ENCODE measurements at places on chromosomes 5 and 9.
A peak's percentile ranks its signal among the peaks of the same experiment; 100 is the strongest.

DNA sequence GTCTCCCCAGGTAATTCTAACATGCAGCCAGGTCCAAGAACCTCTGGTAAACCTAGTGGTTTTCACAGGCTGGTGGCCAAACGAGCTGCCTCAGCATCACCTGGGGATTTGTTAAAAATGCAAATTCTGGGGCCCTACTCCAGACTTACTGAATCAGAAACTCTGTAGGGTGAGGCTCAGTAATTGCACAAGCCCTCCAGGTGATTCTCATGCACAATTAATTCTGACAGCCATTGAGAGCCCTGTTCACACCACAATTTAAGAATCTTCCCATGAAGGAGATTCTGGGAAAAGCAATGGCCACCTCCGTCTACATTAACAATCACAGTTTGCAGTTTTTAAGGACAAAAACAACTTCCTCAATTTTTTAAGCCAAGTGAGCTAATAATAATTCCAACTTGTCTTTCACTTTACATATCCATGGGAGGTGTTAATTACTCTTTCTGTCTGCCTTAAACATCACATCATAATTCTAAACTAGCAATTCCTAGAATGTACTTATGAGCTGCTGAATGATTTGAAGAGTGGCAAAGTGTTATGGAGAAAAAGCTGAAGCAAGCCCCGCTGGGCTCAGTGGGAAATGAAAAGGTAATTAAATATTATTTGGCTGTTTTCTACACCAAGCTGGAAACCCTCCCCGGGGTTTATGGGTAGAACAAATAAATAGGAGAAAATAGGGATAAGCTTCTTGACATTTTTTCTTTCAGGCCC lies 70.0 kb downstream of the GLDC start:
- no peak for DNase-seq

DNA sequence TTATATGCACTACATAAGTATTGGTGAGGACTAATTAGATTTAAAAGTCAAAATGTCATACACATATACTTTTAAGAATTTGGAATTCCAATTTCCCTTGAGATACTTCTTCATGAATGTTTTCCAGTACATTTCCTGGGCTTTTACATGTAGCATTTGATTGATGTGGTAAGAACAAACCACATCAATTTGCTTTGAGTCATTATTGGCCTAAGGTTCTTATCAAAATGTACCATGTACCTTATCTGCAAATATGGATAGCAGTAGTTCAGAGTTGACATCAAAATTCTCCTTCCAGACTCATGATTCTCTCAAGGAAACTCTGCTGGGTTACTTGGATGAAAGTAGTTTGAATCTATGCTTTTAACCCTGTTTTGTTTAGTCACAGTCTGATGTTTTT lies 2.5 kb downstream of the CAST start:
- DNase-seq, result no peak

- no peak for DNase-seq
These were observed 121.1 kb upstream of the IL12B start for GRCh38 chr5:159451197-159452052.

- no peak for DNase-seq
These were observed 2.2 kb upstream of the GZMK start for GRCh38 chr5:55021821-55022220.

- DNase-seq, result no peak
These were observed 9.6 kb downstream of the LHX6 start for GRCh38 chr9:122218935-122219855.

DNA sequence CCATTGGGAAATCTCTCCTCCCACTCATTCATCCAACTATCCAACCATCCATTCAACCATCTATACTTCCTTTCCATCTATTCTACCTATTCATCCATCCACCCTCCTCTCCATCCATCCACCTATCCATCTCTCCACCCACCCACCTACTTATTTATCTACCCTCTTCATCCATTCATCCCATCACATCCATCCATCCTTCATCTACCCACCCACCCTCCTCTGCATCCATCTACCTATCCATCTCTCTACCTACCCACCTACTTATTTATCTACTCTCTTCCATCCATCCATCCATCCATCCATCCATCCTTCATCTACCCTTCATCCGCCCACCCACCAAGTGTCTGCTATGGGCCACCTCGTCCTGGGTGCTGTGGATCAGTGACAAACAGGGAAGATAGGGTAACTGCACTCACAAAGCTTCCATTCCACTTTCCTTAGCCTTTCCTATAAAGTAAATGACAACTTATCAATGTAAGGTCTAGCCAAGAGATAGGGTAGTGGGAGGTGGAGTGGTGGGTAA lies 96.8 kb upstream of the PANK3 start:
- DNase-seq, result no peak

- no peak for DNase-seq
These were observed 69.9 kb downstream of the SEMA6A start for GRCh38 chr5:116504593-116505166.

DNA sequence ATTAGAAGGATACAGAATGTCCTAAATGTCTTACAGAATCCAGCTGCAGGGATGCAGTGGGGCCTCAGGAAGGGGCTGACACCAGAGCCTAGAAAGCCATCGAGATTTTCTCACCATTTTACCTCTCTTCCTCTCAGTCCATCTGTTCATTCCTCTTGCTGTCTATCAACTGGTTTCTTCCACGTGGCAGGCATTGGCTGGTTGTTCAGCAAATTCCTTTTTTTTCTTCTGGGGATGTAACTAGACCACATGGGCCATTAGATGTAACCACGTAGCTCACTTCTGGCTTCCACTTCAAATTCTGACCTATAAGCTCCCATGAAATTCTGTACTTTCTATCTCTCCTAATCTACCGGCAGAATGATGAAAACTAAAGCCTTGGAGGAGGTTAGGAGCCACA lies 93.6 kb upstream of the MTAP start:
- DNase-seq, result no peak

DNA sequence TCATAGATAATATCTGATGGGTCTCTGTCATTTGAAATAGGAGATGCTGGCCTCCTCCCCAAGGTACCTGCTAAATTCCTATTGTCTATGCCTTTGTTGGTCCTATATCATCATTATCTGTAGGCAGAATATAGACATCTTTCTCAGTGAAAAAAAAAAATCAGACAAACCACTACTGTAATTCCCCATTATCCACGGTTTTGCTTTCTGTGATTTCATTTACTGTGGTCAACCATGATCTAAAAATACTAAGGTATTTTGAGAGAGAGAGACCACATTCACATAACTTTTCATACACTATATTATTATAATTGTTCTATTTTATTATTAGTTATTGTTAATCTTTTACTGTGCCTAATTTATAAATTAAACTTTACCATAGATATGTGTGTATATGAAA lies 122.5 kb downstream of the INVS start:
- DNase-seq, result no peak

GRCh38 chr5:8059337-8059736 lies 190.4 kb downstream of the MTRR start:
- DNase-seq, result no peak

- DNase-seq, result no peak
These were observed 9.7 kb upstream of the MSMP start for GRCh38 chr9:35763803-35764202.

DNA sequence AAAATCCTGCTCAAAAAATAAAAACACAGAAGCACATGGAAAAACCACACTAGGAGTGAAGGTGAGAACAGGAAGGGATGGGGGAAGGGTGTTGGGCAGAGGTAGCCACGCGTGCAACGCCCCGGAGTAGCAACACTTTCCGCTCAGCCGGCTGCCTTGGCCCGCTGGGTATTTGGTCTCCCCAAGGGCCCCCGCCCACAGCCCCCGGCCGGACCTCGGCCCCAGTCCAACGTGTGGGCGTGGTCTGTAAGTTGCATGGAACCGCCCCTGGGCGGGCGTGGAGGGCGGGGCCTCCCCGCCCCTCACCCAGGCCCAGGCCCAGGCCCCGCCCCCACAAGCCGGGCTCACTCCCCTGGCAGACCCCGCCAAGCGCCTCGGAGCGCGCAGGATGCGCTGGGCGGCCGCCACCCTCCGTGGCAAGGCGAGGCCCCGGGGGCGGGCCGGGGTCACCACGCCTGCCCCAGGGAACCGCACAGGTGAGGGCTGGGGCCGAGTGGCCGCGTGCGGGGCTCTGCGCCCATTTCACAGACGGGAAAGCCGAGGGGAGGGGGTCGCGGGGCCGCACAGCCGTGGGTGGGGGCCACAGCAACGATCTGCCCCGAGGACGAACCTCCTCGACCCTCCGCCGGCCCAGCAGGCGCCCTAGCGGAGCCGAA lies at the start of gene SUSD3:
Gene SUSD3, plus strand, starts transcription at position 347 of the 656 bp plus-strand sequence. Its CDS starts 42 bp downstream, at position 389.
- peak; percentile 79 for DNase-seq

GRCh38 chr5:31688515-31689092 lies 49.7 kb downstream of the PDZD2 start:
- DNase-seq, result no peak

DNA sequence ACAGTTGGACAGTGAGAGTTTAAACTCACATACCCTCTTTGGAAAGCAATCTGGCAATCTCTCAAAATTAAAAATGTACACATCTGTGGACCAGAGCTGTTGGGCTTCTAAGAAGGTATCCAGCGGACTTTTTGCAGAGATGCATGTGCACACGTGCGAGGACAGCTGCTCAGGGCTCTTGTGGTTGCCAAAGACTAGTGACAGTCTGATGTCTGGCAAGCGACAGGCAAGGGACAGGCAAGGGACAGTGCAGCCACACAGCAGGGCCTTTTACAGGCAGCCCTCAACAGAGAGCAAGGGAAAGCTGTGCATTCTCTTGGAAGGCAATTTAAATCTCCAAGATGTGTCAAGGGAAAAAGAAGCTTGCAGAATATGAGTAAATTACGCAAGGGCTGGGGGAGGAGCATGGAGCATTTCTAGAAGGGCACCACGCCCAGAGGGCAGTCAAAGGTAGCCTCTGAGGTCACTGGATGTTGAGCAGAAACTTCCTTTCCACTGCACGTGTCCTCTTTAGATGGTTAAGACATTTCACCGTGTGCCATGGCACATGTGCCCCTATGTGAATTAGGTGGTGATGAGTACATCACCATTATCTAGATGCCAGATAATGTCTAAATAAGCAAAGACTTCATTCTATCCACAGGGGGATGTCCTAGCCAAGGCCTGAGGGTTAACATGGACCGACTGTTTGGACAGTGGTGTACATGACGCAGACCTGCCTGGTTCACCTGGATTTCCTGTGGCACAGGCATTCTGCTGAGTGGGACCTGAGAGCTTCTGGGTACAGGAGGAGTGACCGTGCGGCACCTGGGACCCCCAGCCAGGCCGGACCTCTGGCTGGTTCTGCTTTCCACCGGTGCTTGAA lies 9.1 kb downstream of the GFPT2 start:
- DNase-seq, result no peak

DNA sequence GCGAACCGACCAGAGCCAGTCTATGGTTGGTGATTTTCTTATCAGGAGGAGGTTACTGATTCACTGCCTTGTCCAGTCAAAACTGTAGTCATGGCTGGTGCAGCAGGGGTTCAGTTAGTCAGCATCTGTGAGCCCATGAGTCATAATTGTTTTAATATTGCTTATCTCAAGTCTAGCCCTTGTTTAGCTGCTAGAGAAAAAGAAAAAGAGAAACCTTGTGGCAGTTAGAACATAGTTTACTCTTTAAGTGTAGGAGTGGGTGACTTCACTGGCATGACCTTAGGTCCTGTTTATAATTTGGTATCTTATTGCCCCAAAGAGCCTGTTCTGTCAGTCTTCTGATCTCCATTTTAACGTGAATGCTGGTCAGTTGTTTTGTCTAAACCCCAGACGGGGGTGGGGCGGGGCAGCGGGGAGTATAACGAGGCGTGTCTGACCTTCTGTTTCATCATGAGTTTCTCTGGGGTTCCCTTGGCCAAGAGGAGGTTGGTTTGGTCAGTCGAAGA lies 76.9 kb upstream of the NFIL3 start:
- peak; percentile 31 for DNase-seq

DNA sequence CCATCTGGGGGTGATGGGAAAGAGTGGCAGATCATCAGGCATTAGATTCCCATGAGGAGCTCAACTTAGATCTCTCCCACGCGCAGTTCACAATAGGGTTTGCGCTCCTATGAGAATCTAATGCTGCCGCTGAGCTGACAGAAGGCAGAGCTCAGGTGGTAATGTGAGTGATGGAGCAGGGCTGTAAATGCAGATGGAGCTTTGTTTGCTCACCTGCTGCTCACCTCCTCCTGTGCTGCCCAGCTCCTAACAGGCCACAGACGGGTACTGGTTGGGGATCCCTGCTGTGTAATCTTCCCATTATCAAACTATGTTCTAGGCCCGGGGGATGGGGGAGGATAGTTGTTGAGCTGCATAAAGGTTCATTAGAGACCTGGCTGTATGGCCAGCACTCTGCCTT lies 58.4 kb downstream of the UGCG start:
- DNase-seq, result no peak

GRCh38 chr9:134688231-134688630 lies 46.6 kb downstream of the COL5A1 start:
- no peak for DNase-seq

DNA sequence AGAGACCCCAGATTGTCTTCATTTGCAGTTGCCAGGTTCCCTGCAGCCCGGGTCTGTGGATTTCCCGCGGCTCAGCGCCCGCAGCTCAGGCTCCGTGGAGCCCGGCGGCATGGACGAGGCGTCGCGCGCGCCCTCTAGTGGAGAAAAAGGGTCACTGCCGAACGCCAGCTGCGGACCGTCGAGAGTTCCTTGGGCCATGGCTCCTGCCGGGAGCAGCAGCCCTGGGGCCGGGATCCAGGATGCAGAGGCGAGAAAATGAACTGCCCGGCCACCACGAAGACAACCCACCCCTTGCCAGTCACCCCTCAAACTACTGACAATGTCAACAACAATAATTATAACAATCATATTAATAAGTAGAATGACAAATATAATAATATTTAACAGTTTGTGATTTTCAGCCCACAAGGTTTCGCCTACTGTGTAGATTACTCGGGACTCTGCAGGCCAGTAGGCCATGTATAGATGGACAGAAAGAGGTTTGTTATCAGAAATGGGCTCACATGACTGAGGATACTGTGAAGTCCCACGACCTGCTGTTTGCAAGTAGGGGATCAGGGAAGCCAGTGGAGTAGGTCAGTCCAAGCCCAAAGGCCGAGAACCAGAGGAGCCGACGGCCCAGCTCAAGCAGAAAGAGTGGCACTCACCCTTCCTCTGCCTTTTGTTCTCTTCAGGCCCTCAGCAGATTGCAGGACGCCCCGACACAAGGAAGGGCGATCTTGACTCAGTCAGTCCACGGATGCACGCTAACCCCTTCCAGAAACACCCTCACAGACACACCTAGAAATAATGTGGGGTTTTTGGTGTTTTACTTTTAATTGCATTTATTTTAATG lies 43.1 kb downstream of the BOD1 start:
- peak; percentile 75 for DNase-seq

GRCh38 chr5:127589309-127590030 lies 59.4 kb upstream of the CTXN3 start:
- no peak for DNase-seq

DNA sequence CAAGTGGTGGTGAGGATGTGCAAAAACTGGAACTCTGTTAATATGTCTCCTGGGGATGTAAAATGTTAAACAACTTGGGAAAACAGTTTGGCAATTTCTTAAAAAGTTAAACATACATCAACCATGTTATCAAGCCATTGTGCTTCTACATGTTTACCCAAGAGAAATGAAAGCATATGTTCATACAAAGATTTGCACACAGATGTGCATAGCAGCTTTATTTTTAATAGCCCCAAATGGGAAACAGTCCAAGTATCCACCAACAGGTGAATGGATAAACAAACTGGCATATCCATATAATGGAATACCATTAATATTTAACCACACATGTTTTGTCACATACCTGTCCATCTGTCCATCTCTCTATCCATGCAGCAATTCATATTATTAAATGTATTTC lies 6.2 kb downstream of the VPS13A start:
- no peak for DNase-seq

- no peak for DNase-seq
These were observed 5.0 kb downstream of the JADE2 start for GRCh38 chr5:134530301-134531077.

Data from activated CD4-positive, alpha-beta T cell treated with anti-CD3 and anti-CD28 coated beads, Interleukin-2, amount 50 U/mL, for 48 hours (primary cell).